Stimulated activated CD8-positive, alpha-beta memory T cell treated with anti-CD3 and anti-CD28 coated beads, Interleukin-7, amount 100 ng/mL, for 24 hours (primary cell): ENCODE measurements at places on chromosomes 13 and 19.
A peak's percentile ranks its signal among the peaks of the same experiment; 100 is the strongest.

DNA sequence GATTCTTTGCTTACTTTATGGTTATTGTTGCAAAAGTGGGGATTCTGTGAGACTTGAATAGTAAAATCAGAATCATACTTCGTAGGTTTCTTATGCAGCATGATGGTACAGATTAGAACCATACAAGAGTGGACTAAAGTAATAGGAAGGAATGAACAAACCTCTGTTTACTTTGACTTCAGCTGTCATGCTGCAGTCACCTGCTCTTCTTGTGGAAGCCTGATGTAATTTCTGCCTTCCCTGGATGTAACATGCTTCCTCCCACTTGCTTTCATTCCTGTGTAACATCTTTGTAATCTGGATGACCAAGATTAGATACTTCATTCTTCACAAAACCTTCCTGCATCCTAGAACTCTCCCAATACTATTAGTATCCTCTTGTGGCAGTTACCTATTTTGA is 235.0 kb downstream of the PCCA start:
- DNase-seq: no peak

- no peak for DNase-seq
Measured at GRCh38 chr13:87524775-87525174, 146.4 kb upstream of the SLITRK5 start.

DNA sequence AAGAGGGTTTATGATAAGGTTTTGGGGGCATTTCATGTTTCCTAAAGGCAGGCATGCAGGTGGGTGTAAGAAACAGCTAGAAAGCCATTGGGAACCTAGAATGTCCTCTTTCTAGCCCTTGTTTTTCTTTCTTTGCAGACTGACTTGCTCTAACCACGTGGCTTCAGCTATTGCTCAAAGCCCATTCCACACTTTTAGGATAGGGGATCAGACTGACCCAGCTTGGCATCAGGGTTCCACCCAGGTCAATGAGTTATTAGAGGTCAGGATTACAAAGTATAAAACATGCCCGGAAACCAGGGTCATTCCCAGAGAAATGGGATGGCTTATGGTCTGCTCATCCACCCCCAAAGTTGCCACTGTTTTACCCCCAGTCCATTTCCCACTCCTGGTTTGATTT is 16.8 kb downstream of the PHF11 start:
- no peak for DNase-seq

- DNase-seq: no peak
Measured at GRCh38 chr19:40223135-40223822, 3.2 kb downstream of the CCNP start.

- no peak for DNase-seq
Measured at GRCh38 chr19:39372047-39372802, 18.7 kb downstream of the PAF1 start.

DNA sequence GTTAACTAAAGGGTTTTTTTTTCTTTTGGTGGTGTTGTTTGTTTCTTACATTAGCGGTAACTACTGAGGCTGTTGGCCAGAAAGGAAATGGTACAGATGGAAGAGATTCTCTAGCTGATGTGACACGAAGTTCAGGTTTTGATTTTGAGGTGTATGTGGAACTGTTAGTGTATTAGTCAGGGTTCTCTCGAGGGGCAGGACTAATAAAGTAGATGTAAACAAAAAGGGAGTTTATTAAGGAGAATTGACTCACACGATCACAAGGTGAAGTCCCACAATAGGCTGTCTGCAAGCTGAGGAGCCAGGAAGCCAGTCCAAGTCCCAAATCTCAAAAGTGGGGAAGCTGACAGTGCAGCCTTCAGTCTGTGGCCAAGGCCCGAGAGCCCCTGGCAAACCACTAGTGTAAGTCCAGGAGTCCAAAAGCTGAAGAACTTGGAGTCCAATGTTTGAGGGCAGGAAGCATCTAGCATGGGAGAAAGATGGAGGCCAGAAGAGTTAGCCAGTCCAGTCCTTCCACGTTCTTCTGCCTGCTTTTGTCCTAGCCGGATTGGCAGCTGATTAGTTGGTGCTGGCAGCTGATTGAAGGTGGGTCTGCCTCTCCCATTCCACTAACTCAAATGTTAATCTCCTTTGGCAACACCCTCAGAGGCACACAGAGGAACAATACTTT is 577.6 kb downstream of the EFNB2 start:
- DNase-seq: no peak

DNA sequence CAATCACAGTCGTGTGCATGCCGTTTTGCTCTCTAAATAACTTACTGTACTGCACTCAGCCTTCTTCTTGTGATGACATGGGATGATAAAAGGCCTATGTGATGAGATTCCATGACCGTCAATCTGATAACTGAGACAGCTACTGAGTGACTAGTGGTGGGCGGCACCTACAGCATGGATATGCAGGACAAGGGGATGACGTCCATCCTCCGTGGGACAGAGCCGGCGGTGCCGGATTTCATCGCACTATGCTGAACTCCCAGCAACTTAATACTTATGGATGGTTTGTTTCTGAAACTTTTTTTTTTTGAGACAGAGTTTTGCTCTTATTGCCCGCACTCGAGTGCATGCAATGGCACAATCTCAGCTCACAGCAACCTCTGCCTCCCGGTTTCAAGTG is 146.8 kb upstream of the TSHZ3 start:
- no peak for DNase-seq

DNA sequence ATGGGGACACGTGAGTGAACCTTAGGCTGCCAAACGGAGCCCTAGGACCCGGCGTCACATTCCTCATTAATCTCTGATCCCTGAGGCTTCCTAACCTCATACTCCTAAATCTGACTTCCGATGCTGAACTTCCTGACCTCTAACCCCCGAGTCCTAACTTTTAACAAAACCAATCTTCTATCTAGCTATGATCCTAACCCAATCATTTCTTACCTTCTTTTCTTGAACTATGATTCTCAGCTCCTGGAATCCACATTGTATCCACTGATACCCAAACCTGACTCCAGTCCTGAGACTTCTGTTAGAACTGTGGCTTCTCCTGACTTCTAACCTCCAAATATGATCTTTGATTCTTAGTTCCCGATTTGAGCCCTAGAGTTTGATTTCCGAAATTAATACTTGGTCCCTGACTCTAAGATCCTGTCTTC is 447 bp downstream of the NFKBIB start:
- DNase-seq: no peak

DNA sequence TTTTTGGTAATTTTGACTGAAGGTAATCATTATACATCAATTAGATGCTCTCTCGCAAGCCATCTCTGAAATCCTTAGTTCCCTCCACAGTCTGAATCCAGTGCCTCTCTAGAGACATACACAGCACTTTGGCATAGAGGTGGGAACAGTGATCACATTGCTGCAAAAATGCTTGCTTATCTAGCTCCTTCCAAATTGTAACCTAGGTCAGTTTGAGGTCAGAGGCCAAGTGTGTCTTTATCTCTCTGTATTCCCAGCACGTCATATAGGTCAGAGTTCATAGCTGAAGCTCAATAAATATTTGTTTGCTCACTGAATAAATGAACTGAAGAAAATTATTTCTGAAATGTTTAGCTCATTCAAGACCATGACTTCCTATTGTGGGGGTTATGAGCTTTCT is 462.5 kb downstream of the DIAPH3 start:
- no peak for DNase-seq

GRCh38 chr19:50725218-50725910 is 2.2 kb downstream of the CLEC11A start:
- DNase-seq: peak; percentile 29

DNA sequence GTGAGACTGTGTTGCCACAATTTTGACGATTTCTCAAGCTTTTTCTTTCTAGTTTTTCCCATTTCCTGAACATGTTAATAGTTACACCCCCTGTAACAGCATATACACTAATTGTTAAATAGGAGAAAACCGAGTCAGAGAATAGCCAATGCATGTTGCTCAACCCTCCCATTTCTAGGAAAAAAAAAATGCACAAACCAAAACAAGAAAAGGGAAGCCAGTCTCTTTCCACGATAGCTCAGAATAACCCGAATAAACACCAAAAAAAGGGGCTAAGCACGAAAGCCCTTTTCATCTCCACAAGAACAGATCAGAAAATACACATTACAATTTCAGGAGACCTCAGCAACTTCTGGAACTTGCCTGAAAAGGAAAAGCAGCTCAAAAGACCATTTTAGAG is 16.3 kb downstream of the LATS2 start:
- no peak for DNase-seq

DNA sequence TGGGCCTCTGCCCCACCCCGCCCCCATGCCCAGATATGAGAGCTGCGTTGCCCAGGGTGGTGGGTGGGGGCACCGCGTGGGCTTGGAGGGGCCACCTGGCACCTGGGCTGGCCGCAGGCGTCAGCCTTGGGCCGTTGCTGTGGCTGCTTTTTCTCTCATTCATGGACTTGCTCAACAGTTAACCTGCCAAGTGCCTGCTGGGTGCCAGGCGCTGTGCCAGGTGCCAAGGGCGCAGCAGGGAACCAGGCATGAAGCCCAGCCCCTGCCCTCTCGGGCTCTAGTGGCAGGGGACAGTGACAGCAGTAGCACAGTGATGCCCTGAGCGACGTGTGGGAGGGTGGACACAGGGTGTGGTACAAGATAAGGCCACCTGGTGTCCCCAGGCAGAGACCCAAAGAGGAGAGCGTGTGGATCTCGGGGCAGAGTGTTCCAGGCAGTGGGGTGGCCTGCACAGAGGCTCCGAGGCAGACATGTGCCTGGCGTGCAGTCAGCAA is 28.1 kb downstream of the DHX34 start:
- DNase-seq: no peak

DNA sequence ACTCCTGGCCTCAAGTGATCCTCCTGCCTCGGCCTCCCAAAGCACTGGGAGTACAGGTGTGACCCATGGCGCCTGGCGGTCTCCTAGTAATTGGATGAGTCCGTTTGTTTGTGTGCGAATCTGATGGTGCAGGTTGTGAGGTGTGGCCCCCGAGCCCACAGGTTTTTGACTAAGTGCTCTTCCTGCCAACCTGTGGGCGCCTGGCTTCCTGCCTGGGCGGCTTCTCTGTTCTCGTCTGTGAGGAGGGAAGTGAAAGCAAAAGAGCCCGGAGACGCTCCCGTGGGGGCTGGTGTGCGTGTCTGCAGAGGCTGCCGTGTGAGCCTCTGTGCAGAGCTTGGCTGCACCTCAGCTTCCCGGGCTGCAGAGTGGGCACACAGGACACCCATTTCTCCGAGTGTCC is 10.0 kb downstream of the ARHGAP45 start:
- DNase-seq: peak; percentile 76

DNA sequence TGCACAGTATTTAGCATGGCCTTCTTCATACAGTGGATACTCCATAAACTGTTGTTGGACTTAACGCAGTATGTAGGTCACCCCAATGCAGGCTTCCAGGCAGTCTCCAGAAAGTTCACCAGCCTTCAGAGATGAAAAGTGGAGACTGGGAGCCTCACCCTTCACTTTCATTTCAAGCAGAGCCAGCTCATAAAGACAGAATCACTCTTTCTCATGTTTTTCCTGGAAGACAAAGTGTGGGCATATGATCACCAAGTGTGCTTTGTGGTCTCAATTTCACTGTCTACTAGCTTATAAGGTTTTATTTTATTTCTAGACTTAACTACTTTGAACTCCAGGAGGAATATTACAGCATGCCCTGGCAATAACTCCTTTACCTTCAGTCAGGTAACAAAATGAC is 26.3 kb upstream of the TNFSF11 start:
- no peak for DNase-seq

DNA sequence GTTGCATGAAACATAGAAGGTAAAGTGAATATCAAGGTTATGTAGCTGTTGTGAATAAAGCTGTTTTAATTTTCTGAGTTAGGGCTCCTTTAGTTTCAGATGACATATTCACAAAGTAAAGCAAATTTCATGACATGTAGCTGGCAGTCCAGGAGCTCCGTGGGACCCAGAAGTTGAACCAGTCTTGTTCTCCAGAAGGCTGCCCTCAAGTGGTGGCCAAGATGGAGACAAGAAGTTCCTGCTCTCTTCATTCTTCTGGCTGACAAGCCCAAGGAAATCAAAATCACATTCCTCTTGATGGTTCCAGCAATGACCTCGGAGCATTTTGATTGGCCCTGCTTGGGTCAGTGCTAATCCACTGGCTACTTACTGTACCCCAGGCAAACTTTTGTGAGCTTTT is 128.7 kb downstream of the LIG4 start:
- no peak for DNase-seq

- DNase-seq: no peak
Measured at GRCh38 chr19:1259206-1259875, 9.8 kb upstream of the CIRBP start.

- DNase-seq: no peak
Measured at GRCh38 chr19:8500158-8500557, 2.3 kb downstream of the PRAM1 start.

GRCh38 chr19:33578697-33579096 is 43.1 kb upstream of the CHST8 start:
- DNase-seq: no peak

DNA sequence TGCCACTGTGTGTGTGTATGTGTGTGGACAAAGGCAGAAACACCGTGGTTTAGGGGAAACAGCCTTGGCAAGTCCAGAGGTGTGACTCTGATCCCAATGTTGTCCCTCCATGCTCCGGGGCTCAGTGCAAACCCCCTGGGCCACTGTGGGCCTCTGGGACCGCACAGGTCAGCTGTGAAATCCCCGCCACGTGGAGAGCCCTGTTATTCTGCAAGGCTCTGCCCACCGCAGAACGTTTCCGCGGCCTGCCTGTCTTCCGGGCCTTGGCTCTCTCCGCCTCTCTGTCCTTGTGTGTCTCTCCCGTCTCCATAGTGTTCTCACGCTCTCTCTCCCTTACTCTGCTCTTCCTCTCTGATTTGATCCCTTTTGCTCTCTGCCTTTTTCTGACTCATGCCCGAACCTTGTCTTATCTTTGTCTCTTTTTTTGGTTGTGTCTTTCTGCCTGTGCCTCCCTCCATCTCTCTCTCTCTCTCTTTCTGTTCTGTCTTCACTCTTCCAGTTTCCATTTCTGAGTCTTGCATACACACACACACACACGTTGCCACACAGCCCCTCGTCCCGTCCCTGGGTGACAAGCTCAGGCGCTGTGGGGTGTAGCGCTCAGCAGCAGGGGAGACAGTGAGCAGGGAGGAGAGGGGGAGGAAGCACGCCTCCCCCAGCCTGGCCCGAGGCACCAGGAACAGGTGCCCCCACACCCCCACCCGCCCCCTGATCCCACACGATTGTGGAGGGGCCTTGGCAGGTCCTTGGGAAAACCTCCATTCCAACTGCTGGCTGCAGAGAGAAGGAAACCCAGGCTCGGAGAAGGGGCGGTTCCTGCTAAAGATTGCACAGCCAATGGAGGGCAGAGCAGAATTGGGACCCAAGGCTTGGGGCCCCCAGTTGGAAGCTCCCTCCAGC is 3.0 kb downstream of the TTYH1 start:
- DNase-seq: no peak

GRCh38 chr13:62209529-62209928 is 793.9 kb upstream of the PCDH20 start:
- no peak for DNase-seq

DNA sequence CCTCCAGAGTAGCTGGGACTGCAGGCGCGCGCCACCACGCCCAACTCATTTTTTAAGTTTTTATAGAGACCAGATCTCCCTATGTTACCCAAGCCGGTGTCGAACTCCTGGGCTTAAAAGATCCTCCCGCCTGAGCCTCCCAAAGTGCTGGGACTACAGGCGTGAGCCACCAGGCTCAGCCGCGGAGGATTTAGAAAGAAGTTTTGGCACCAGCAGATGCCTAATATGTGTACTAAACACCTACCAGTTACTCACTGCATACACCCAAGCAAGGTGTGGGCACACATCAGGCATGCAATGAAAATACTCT is 464 bp upstream of the ZFP14 start:
- no peak for DNase-seq

- no peak for DNase-seq
Measured at GRCh38 chr13:110413676-110414040, 106.6 kb downstream of the COL4A2 start.
